WTC11 (cell line): ENCODE measurements at places on chromosomes 12 and 14. TPM values are rescaled to one million over a fixed set of nuclear protein-coding genes. Genes with fewer than 3 reads are reported as not detected.
A peak's percentile ranks its signal among the peaks of the same experiment; 100 is the strongest.

The FAIM2 gene
- total RNA-seq, result 0.18 to 0.30 TPM (median 0.22 TPM) in 3 replicates

The SLC39A5 gene
- 0.26 to 0.62 TPM (median 0.46 TPM) in 3 replicates for total RNA-seq

The COX8C gene
- not detected in 3 replicates for total RNA-seq

The SCNN1A gene
- total RNA-seq, result 97.6 to 108 TPM (median 100 TPM) in 3 replicates

The LUM gene
- 0.28 to 0.73 TPM (median 0.64 TPM) in 3 replicates for total RNA-seq

DNA sequence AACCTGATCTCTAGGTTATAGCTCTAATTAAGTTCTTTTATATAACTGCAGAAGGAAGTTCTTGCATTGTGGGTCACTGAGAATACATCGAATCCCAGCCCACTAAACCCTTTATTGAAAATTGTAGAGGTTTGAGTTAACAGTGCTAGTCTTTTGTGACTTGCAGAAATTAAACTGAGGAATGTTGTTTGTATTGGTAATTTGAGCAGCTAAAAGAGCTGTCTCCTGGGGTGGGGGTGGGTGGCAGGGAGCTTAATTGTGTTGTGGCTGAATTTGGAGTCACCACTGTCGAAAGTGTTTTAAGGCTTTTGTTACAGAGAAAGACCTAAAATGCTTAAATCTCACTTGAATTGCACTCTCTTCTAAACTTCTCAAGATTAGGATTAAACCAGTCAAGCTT, 3.2 kb upstream of the COX8C start:
- peaks cover 54% of the 10 kb centered on the region for H3K36me3 ChIP-seq
- peak overlapping the region; percentile 94 for H3K27ac ChIP-seq

- no peaks in the 10 kb centered on the region for H3K36me3 ChIP-seq
- no peak overlapping the region for H3K27ac ChIP-seq
- no peaks in the 10 kb centered on the region for H3K4me1 ChIP-seq
- no peaks in the 10 kb centered on the region; the same call in 1 of the 2 replicates for H3K27me3 ChIP-seq
Measured at GRCh38 chr12:74111688-74112360, 425.8 kb upstream of the ATXN7L3B start.

- peaks cover 17% of the 10 kb centered on the region for H3K4me1 ChIP-seq
- DNase-seq, result no peak
- H3K36me3 ChIP-seq, result no peaks in the 10 kb centered on the region
Measured at GRCh38 chr12:116922194-116922897, 11.6 kb downstream of the FBXW8 start.

DNA sequence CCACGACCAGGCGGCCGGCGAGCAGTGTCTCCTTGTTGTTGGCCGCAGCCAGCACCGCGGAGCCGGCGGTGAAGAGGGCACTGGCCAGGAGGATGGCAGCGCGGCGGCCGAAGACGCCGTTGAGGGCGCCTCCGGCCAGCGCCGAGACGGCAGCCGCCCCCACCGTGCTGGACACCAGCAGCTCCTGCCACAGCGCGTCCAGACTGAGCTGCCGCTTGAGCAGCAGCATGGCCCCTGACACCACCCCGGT, 691 bp downstream of the SLC2A13 start:
- no peak overlapping the region for H3K27ac ChIP-seq
- peak overlapping the region; percentile 74 for H3K4me3 ChIP-seq
- H3K4me1 ChIP-seq, result peaks cover 53% of the 10 kb centered on the region
- peaks cover 11% of the 10 kb centered on the region for H3K27me3 ChIP-seq

- H3K4me3 ChIP-seq, result no peak overlapping the region
- peak; percentile 85 for DNase-seq
- H3K27ac ChIP-seq, result no peak overlapping the region
- no peaks in the 10 kb centered on the region for H3K27me3 ChIP-seq
- peaks cover 3% of the 10 kb centered on the region; the same call in 1 of the 2 replicates for H3K4me1 ChIP-seq
Measured at GRCh38 chr12:113439606-113440030, 17.4 kb downstream of the SDSL start.

DNA sequence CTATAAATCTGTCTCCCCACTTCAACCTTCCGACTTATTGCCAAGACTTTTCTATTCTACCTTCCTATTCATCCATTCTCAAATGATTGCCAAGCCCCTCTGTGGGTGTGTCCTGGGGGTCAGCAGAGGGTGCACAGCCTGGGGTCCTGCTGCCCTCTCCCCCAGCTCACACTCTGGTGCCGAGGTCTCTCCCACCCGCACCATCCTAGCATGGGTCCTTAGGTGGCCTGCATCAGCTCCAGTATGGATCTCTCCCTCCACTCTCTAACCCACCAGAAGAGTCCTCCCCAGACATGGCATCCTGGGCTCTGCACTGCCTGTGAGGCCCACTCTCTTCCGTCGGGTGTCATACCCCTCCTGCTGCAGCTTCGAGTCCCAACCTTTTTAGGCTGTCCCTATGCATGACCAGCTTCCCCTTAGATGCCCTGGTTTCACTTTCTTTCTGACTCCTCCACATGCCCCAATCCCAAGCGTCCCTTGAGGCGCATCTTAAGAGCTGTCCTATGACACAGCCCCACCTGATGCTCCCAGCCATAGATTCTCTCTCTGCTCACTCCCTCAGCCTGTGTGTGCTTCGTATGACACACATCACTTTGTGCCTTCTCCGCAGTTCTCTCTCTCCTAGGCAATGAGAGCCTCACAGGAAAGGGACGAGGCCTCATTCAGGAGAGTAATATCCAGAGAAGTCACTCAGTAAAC, 43.9 kb downstream of the GIT2 start:
- no peak overlapping the region for H3K27ac ChIP-seq
- no peak overlapping the region for H3K4me3 ChIP-seq
- H3K4me1 ChIP-seq, result peaks cover under 1% of the 10 kb centered on the region
- no peaks in the 10 kb centered on the region for H3K27me3 ChIP-seq
- H3K36me3 ChIP-seq, result peaks cover 38% of the 10 kb centered on the region

GRCh38 chr12:99223579-99223978, 424.0 kb upstream of the GARIN6 start:
- H3K4me1 ChIP-seq, result peaks cover 11% of the 10 kb centered on the region
- H3K36me3 ChIP-seq, result peaks cover 2% of the 10 kb centered on the region; the same call in 1 of the 2 replicates
- DNase-seq, result no peak
- no peaks in the 10 kb centered on the region for H3K27me3 ChIP-seq

DNA sequence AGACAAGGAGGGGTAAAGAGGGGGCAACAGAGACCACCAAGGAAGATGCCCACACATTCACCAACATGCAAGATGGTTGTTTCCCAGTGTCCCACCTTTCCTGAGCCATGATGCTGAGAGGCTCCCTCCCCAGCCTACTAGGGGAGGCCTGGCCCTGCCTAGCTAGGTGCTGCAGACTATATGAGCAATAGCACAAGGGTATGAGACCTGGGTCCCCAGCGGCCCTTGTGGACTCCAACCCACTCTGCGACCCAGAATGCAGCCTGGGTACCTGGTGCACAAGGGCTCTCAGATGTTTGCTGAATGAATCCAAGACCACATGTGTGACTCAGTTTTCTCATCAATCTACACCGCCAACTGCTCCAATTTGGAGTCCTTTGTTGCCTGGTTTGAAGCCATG, 13.9 kb downstream of the TGFB3 start:
- H3K27ac ChIP-seq, result no peak overlapping the region
- no peak for DNase-seq
- no peaks in the 10 kb centered on the region for H3K36me3 ChIP-seq
- no peak overlapping the region for H3K4me3 ChIP-seq
- peaks cover 9% of the 10 kb centered on the region for H3K4me1 ChIP-seq

DNA sequence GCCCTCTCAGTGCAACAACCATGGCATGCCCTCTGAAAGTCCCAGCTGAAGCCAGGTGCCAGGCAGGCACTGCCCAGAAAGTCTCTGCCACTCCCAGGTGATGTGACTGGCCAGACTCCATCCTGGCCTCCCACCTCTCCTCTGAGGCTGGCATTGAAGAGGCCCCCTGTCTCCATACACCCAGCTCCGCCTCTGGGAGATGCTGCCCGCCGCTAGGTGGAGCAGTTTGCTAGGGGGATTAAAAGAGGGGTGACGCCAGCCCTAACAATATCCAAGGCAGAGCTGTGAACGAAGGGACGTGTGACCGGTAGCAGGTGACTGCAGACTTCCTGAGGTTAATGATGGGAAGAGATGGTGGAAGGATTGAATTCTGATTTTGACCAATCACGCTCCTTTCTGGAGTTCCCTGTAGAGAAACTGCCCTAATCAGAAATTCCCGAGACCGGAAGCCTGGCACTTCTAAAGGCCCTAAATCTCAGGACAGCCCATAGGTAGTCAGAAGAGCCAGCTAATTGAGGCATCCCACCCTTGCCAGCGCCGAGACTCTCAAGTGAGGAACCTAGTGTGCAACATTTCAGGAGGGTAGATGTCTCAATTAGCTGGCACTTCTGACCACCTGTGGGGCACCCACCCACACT, 8.3 kb upstream of the PLEK2 start:
- no peaks in the 10 kb centered on the region for H3K4me1 ChIP-seq
- no peak overlapping the region for H3K27ac ChIP-seq
- no peaks in the 10 kb centered on the region for H3K36me3 ChIP-seq

GRCh38 chr12:14129611-14130195, 148.3 kb upstream of the GRIN2B start:
- DNase-seq, result no peak
- H3K36me3 ChIP-seq, result peaks cover 6% of the 10 kb centered on the region; the same call in 1 of the 2 replicates
- H3K27me3 ChIP-seq, result peaks cover under 1% of the 10 kb centered on the region; the same call in 1 of the 2 replicates
- H3K4me3 ChIP-seq, result no peak overlapping the region

DNA sequence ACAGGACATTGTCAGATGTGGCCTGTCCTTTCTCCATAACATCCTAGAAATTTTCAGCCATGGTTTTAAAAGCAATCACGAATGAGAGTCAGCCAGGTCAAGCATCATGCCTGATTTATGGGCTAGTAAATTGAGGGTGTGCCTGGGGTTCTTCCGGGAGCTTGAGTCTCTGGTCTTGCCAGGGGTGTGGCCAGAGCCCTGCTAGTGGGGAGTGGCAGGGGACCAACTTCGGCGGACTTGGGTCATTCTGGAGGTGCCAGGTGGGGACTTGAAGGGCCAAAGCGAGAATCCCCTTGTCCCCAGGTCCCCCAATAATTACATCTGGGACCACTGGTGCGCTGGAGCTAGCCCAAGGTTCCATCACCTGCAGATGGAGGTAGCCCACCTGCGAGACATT, 5.7 kb downstream of the OTUB2 start:
- H3K4me1 ChIP-seq, result peaks cover 2% of the 10 kb centered on the region
- H3K36me3 ChIP-seq, result peaks cover 19% of the 10 kb centered on the region
- H3K4me3 ChIP-seq, result no peak overlapping the region
